Myometrial cell (primary cell): ENCODE measurements at places on chromosomes 11 and 22. TPM values are rescaled to one million over a fixed set of nuclear protein-coding genes. Genes with fewer than 3 reads are reported as not detected.

The SHISAL1 gene
- total RNA-seq, result 0.71 and 0.86 TPM in 2 replicates

The C11orf86 gene
- total RNA-seq, result not detected in 2 replicates

The PAMR1 gene
- 68.3 and 68.9 TPM in 2 replicates for total RNA-seq

The SEC14L2 gene
- total RNA-seq, result 30.8 and 47.3 TPM in 2 replicates

The ST14 gene
- total RNA-seq, result not detected in 2 replicates

The C1QTNF6 gene
- total RNA-seq, result 6.9 and 8.9 TPM in 2 replicates

The SCN3B gene
- total RNA-seq, result 0.18 TPM in 1 of 2 replicates, not detected in the other
